ENCODE measurements at places on chromosomes 2 and 18.

DNA sequence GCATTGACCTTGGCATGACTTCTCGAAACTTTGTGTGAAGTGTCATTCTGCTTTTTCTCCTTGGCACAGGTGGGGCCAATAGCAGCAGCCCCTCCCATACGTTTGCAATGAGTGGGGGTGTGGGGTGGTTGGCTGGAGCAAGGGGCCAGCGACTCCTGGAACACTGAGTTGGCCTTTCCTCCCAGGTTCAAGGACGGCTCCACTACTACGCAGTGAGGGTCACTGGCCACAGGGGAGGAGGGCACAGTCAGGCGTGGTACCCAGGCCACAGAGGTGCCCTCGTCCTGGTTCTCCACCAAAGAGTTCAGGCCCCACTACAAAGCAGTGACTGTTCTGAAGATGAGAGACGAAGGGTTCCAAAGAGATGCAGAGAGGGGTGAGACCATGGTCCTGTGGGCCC lies 70.6 kb upstream of the OTOS start:
- DNase-seq: no peak

DNA sequence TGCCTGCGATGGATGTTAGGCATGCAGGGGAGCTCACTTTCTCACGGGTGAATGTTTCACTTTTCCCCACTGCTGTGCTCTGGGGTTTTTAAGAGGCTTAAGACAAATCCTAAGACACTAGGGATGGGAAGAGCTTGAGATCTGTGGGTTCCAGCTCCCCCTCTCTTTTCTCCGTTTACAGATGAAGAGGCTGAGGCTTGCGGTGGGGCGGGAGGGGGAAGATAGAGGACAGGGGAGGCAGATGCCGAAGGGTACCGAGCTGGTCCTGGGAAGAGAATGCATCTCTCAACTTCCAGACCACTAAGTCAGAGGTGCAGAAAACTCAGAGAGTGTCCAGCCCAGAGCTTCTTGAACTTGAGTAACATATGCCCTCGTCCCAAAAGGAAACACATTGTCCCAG lies 8.2 kb upstream of the ATOH8 start:
- no peak for DNase-seq

GRCh38 chr2:239220981-239221396 lies 179.8 kb downstream of the HDAC4 start:
- no peak for DNase-seq

GRCh38 chr2:171516793-171517192 lies 5.5 kb upstream of the CYBRD1 start:
- no peak for DNase-seq

DNA sequence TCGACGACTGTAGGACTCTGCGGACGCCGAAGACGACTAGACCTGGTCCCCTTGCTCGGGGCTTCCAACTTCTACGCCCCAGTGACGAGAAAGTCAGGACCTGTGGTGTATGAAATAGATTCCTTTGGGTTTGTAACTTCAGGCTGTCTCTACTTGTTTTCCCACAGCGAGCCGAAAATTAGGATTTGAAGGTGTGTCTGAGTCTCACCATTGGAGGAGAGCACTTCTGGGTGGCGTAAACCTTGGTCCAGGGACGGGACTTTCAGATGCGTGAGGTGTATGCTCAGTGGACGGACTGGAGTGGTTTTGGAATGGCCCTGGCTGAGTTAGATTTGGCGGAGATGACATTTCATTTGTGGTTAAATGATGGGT lies 1.3 kb downstream of the BIRC6 start:
- DNase-seq: no peak

All from activated CD4-positive, alpha-beta T cell treated with anti-CD3 and anti-CD28 coated beads for 1 hour (primary cell).